Left lung (tissue), 14 donors: ENCODE measurements at places on chromosomes 12 and 14. TPM values are rescaled to one million over a fixed set of nuclear protein-coding genes. Genes with fewer than 3 reads are reported as not detected.

DNA sequence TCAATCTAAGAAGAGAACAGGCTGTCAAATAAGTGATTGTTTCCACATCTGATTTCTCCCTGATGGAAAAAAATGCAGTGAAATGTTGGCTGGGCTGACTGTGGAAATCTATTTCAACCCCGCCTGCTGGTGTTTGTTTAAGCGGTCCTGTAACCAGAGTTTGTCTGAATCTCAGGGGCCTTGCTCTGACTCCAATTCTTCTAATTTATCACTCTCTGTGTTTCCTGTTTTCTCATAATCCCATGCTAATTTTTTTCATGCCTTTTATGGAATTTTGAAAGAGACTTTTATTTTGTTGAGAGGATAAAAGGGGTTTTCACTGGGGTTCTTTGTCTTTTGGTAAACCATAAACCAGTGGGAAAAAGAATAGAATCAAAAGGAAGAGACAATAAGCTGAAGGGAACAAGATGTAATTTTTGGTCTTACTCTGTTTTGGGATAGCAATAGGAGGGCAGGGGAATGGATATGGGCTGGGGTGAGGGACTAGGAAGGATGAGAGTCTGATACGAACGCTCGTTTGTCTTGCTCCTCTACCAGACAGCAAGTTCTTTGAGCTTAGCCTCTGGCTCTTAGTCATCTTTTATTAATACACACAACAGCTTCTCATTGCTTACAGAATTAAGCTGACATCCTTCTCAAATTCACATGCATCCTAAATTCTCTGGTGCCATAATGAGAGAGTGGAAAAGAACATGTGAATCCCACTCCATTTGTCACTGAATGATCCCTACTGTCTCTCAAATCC, 8.0 kb upstream of the MGP start:
- DNase-seq: no peak

ESPL1 gene
- total RNA-seq: 2.8 TPM

- no peak for DNase-seq
Measured at GRCh38 chr12:82942991-82943401, 256.3 kb downstream of the TMTC2 start.

FOXG1 gene
- total RNA-seq: not detected

KICS2 gene
- 7.8 TPM for total RNA-seq

GRCh38 chr14:34592623-34593022, 37.3 kb downstream of the SNX6 start:
- DNase-seq: no peak

GRCh38 chr14:76203086-76204001, 51.6 kb downstream of the GPATCH2L start:
- no peak for DNase-seq

DNA sequence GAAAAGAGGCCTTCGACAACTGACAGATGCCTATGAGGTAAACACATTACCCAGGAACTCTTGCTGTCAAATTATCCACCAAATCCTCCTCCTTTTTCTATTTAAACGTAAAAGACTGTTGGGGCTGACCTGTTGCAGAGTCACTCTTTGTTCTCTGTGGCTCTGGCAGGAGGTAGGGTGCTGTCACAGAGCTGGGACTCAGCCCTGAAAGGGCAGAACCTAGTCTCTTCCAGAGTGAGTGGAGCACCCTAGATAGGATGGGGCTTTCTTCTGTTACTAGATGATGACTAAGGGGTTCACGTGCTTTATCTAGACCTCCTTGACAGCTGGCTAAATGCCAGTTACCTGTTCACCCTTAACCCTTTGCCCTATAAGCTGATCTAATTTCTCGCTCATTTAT, 25.7 kb downstream of the FNTB start:
- DNase-seq: no peak

- no peak for DNase-seq
Measured at GRCh38 chr14:30980980-30981379, 44.5 kb upstream of the AP4S1 start.

- no peak for DNase-seq
Measured at GRCh38 chr12:95016120-95016519, 12.6 kb upstream of the NDUFA12 start.

HOTAIR gene
- not detected for total RNA-seq

GRCh38 chr14:61219673-61220072, 61.5 kb downstream of the TMEM30B start:
- DNase-seq: no peak

STYK1 gene
- total RNA-seq: 1.9 TPM
